ENCODE measurements at places on chromosomes 12 and 14.

DNA sequence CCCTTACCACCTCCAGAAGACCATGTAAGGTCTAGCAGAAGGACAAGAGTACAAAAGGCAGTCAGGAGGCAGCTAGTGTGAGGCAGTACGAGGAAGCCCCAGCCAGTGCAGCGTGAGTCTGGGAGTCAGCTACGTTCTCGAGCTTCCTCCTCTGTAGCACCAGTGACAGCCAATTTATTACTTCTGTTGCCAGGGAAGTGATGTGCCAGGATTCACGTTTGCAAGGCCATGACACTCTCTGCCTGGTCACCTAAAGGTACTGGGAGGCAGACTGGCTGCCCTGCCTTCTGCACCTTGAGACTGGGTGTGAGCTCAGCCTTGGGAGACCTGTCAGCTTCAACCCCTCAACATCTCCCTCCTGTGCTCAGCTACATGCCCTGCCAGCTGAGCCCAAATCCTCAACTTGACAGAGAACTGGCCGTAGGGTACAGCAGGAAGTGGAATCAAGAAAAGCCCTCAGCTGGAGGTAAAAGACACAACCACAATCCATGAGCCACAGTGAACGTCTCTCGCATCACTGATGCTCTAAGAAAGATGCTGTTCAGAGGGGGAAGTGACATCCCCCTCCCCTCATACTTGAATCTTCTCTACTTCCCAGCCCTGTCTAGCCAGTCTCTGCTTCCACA lies 182.5 kb upstream of the RGS6 start:
- DNase-seq, result no peak

DNA sequence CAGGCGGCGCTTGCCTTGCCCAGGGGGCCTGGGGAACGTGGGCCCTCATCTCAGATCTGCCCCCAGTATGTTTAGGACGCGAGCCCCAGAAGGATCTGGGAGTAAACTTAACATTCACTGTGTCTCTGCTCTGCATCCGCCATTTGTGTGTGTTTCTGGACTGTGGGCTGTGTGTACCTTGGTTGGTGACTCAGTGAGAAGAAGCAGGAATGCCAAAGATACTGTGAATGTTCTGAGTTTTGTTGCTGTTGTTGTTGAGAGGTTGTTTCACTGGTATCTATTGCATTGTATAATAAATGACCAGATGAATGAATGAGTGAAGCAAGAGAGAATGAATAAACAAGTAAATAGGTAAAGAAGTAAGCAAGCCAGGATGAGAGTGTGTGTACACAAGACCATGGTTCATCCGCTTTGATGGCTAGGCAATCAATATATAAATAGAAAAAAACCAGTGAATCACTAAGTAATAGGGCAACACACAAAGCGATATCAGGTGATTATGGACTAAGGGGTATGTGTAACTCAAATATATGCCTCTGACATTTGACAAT lies 20.5 kb downstream of the MEG3 start:
- DNase-seq, result no peak

- DNase-seq, result no peak
Measured at GRCh38 chr14:39740454-39740853, 308.2 kb upstream of the FBXO33 start.

- DNase-seq, result no peak
Measured at GRCh38 chr12:57126561-57126960, 1.7 kb upstream of the LRP1 start.

DNA sequence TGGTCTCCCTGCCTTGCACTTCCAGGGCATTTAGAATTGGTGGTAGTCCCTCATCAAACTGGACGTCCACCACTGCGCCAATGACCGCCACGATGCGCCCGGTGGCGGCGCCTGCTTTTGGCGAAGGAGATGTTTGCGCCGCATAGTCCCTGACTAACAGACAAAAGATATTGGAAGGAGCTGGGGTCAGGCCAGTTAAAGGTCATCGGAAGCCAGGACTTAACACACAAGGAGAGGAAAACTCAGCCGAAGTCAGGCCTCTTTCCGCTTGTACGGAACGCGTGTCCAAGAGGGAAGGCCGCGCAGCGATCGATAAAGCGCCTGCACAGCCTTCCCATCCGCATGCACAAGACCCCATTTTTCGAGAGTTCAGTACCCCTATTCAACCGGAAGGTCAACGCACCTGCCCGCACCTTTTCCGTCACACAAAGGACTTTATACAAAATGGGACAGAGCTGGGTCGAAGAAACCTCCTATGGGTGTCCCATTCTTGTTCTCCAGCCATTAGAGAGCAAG lies 525 bp downstream of the ATP5F1B start:
- DNase-seq, result no peak

- no peak for DNase-seq
Measured at GRCh38 chr14:24920265-24921075, 129.5 kb downstream of the STXBP6 start.

GRCh38 chr12:58364389-58365086 lies 423.2 kb downstream of the ATP23 start:
- DNase-seq, result no peak

DNA sequence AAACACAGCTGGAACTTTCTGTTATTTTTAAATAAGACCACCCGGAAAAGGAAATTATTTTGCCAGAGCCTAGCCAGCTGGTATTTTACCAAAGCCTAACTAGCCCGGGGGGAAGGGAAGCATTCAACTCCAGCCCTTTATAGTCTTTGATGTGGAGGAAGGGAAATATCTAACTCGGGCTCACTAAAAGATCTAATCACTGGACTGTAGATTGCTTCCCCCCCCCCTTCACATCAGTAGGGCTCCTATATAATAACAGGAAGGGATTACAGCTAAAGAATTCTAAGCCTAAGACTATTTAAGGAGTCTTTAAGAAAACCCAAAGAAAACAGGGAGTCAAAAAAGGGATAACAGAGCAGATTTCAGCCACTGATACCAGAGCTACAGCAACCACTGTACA lies 431.1 kb downstream of the KCNH5 start:
- no peak for DNase-seq
